ENCODE measurements at places on chromosomes 4 and X.

GRCh38 chrX:150544835-150545770, 23.3 kb upstream of the MTM1 start:
- DNase-seq = no peak

DNA sequence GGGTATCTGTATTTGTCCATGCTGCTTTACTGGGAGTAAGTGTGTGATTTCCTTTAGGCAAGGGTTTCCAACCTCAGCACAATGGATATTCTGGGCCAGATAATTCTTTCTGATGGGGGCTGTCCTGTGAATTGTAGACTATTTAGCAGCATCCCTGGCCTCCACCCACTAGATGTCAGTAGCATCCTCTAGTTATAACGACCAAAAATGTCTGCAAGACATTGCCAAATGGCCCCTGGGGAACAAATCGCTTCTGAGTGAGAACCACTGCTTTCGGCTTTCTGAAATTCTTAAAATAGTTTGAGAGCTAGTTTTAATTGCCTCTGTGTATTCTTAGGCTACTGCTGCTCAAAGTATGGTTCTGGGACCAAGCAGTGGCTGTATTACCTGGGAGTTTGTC, 81.2 kb upstream of the GPM6B start:
- DNase-seq = no peak

GRCh38 chr4:85725721-85726170, 250.8 kb downstream of the ARHGAP24 start:
- no peak for DNase-seq

- no peak for DNase-seq
Observed at GRCh38 chrX:149638860-149639259, 7.3 kb upstream of the TMEM185A start.

- DNase-seq = no peak
Observed at GRCh38 chr4:17081179-17081578, 182.7 kb upstream of the LDB2 start.

DNA sequence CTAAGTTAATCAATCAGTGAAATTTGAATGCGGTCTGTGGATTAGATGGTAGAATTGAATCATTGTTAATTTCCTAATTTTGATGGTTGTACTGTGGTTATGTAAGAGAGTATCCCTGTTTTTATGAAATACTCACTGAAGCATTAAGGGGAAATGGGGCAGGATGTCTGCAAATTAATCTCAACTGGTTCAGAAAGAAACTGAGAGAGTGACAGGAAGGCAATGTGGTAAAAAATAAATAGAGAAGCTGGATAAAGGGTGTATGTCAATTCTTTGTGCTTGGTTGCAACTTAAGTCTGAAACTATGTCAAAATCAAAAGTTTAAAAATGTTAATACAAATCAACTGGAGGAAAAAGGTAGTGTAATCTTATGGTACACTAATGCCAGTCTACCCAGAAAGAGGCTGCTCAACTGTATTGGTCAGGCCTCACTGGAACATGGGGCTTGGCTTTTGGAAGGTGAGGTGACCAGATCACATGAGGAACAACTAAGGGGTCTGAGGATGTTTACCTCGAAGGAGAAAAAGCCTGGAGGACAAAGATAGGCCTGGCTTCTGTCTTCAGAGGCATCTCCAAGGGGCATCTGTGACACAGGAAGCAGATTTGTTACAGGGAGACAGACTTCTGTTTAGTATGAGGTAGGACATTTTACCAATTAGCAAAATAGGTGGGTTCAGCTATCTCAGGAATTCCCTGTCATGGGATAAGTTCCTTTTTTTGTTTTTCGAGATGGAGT, 83.1 kb downstream of the DLG3 start:
- DNase-seq = no peak

- no peak for DNase-seq
Observed at GRCh38 chr4:807792-808191, 18.1 kb downstream of the CPLX1 start.

DNA sequence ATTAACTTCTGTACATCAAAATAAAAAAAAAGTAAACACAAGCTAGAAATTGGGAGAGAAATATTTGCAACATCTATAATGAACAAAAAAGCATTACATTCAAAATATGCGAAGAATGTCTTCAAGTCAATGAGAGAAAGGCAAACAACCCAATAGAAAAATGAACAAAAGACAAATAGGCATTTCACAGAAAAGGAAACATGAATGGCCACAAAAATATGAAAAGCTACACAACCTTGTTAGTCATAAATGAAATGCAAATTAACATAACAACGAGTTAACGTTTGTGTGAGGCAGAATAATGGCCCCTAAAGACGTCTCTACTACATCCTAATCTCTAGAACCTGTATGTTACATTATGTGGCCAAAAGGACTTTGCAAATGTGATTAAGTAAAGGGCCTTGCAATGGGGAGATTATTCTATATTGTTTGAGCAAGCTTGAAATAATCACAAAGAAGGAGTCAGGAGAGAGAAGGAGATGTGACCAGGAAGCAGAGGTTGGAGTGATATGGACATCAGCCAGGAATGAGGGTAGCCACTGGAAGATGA, 86.8 kb downstream of the WDFY3 start:
- DNase-seq = no peak

DNA sequence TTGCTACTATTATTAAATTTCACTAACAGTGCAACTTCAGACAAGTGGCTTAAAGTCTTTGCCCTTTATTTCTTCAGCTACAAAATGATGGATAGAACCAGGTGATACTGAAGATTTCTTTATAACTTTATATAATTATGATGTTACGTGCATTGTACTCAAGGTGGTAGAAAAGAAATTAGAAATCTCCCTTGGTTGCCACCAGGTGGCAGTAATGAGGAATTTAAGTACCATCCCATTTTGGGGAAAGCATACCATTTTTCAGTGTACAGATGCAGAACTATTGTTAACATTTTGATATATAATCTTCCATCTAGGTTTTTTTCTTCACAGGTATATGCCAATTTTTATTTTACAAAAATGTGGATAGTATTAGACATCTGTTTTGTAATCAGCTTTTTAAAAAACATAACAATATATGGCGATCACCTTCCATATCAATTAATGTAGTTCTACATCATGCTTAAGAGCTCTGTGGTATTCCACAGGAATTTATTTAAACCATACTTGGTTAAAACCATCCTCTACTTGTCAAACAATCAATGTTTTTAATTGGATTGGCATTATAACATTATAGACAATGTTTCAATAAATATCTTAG, 37.7 kb upstream of the RAB33B start:
- no peak for DNase-seq

DNA sequence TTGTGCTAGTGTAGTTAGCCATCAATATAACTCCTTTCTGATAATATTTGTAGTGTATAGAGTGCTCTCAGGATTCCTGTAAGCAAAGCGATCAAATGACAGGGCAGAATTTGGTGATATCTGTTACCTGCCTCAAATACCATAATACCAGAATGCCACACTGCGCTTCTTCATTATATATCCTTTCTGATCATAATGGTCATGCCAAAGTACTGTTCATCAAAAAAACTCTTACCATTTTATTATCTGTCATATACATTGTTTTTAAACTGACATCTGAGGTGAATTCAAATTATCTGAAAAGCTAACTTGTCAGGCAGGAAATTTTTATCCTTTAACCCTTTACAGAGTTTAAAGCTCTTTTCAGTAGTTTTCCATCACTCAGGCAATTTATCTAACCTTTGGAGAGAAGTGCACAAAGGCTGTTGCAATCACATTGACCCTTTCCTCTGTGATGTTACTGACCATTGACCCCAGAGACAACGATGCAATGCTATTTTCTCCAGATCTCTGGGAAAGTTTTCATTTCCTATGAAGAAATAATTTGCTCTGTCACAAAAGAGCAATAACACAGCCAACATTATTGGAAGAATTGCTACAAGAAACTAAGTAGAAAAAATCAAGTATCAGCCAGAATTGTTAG, 37.4 kb downstream of the UGT2B4 start:
- no peak for DNase-seq

GRCh38 chr4:144634978-144635747, 10.8 kb upstream of the HHIP start:
- DNase-seq = no peak

DNA sequence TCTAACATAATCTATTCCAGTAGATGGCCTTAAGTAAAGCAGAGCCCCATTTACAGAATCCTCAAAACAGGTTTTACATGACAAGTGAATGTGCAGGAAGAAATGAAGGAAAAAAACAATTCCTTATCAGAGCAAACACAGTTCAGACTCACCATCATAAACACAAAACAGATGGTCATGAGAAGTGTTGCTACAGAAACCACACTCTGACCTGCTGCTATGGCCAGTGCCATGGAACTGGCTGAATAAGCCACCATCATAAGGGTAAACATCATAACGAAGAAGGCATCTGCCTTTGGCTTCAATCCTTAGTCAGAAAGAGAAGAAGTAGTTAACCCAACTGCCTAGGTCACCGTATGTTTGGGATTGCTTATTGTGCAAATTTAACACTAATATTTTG, 61.1 kb downstream of the ABCG2 start:
- no peak for DNase-seq

DNA sequence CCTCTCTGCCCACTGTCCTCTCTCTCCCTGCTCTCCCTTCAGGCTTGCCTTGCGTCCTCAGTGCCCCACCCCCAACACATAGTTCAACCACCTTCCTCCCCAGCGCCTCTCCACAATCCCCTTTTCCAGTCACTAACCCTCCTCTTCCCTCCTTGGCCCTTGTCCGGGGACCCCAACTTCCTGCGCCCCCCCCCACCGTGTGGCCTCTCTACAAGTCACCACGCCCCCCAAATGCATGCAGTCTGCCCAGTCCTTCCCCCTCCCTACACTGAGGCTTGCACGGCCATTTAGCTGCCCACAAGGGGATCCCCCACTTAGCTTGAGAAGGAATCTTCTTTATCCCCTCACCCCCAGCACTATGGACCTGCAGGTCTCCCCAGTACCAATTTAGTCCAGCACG, 569 bp downstream of the CXCR3 start:
- no peak for DNase-seq

- no peak for DNase-seq
Observed at GRCh38 chr4:184647266-184648053, 1.8 kb downstream of the CASP3 start.

- DNase-seq = no peak
Observed at GRCh38 chr4:75736862-75737261, 12.5 kb downstream of the USO1 start.

- no peak for DNase-seq
Observed at GRCh38 chrX:39551762-39552161, 546.0 kb downstream of the BCOR start.

GRCh38 chr4:68245594-68245993, at the start of gene TMPRSS11B:
Gene TMPRSS11B (minus strand): TSS chr4:68245694. CDS start chr4:68245558, 136 bp downstream.
- no peak for DNase-seq

DNA sequence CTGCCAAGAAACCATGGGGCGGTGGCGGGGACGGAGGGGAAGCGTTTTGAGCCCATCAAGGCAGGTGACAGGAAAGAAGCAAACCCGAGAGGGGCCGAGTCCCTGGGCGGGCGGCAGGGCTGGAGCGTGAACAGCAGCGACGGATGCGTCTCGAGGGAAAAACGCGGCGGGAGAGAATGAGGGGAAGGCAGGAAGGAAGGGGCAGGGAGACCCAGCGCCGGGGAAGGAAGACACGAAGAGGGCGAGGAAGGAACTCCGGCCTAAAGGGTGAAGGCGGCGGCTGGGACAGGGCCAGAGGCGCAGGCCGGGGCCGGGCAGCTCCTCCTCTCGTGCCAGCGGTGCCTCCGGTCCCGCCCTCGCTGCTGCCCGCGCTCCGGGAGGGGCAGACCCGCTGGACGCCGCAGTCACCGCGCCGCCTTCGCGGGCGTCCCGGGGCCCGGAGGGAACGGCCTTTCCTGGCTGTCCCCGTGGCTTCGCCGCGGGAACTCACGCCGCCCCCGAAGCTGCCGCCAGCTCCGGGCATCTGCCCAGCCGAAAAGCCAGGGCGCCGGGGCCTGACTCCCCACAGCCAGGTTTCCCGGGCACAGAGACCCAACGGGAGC, 751 bp upstream of the RGS12 start:
- DNase-seq = no peak

DNA sequence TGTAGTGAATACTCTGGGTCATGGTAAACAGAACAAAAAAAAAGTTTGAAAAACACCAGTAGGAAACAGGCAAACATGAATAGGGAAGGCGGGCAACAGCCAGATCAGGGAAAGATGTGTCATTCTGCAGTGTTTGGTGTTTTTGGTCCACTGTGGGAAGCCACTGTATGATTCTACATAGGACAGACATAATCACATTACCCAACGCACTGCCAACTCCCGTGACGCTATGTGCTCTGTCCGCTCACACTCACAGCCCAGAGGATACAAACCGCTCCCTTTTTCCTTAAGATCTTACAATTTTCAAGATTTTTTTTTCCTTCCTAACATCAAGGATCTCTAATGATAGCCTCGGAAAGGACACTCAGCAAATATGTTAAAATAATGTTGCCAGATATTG, 59.3 kb downstream of the HADH start:
- DNase-seq = no peak

GRCh38 chrX:7252013-7252610, 104.2 kb upstream of the PUDP start:
- DNase-seq = no peak

- no peak for DNase-seq
Observed at GRCh38 chr4:112167794-112168193, 22.5 kb downstream of the FAM241A start.

GRCh38 chr4:930028-930551, 2.0 kb downstream of the GAK start:
- DNase-seq = no peak

DNA sequence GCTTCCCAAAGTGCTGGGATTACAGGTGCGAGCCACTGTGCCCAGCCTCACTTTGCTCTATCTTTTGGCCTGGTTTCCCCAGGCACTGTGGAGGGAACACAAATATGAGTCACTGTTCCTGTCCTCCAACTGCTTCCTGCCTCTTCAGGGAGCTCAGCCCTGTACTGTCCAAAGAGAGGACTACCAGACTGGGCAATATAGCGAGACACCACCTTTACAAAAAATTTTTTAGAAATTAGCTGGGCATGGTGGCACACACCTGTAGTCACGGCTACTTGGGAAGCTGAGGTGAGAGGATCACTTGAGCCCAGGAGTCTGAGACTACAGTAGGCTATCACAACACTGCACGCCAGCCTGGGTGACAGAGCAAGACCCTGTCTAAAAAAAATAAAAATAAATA, 16.9 kb upstream of the WAS start:
- DNase-seq = no peak

- no peak for DNase-seq
Observed at GRCh38 chr4:186137196-186137794, 32.8 kb downstream of the FAM149A start.

DNA sequence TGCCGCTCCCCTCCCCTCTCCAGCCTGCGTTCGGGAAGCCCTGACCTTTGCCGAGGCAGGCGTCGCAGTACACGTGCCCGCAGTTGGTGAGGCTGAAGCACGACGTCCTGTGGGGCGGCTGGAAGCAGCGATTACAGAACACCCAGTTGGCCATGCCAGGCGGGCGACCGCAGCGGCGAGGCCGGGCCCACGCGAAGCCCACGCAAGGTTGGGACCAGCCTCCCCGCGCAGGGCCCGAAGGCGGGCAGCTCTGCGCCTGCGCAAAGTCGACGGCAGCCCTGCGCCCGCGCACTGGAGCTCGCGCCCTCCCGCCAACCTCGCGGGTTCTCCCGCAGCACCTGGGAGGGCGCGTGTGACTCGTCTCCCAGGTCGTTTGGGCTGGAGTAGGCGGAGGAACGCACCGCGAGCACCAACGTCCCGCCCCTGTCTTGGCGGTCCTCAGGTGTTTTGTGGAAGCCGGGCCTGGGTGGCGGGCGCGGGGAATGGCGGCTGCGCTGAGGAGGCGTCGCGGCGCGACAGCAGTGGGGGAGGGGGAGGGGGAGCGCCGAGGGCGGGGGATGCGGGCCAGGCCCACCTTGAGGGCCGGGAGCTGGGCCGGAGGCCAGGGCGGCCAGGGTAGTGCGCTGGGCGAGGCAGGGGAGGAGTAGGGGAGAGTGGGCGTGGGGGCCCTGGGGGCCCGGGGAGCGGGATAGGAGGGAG, at the start of gene RNF212:
TSS of gene RNF212 (minus strand) at position 254 of the 699 bp plus-strand sequence. CDS start at position 154, 100 bp downstream.
- DNase-seq = no peak

GRCh38 chrX:12570859-12571501, 220.2 kb upstream of the PRPS2 start:
- DNase-seq = no peak

Data from Panc1 (cell line).